AG08395 (cell line): ENCODE measurements at places on chromosomes 3 and 15.

- no peak for DNase-seq
Observed at GRCh38 chr3:127777921-127778656, 44.2 kb downstream of the MGLL start.

GRCh38 chr3:193347521-193348501 lies 30.7 kb downstream of the ATP13A5 start:
- no peak for DNase-seq

- no peak for DNase-seq
Observed at GRCh38 chr15:40353697-40354096, 2.9 kb downstream of the PHGR1 start.

DNA sequence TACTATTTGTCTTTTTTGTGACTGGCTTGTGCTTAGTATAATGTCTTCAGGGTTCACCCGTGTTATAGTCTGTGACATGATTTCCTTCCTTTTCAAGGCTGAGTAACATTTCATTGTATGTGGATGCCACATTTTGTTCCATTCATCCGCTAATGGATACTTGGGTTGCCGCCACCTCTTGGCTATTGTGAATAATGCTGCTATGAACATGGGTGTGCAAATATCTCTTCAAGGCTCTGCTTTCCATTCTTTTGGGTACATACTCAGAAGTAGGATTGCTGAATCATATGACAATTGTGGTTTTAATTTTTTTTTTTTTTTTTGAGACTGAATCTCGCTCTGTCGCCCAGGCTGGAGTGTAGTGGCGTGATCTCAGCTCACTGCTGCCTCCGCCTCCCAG lies 15.4 kb downstream of the CRTC3 start:
- DNase-seq: no peak
